Endodermal cell (in vitro differentiated cells): ENCODE measurements at places on chromosomes 1 and 21. TPM values are rescaled to one million over a fixed set of nuclear protein-coding genes. Genes with fewer than 3 reads are reported as not detected.
A peak's percentile ranks its signal among the peaks of the same experiment; 100 is the strongest.

- peak; percentile 55 for DNase-seq
Observed at GRCh38 chr1:164591858-164592257, 32.9 kb downstream of the PBX1 start.

- DNase-seq, result peak; percentile 92
Observed at GRCh38 chr1:156910309-156910782, 10.1 kb upstream of the LRRC71 start.

- DNase-seq, result no peak
Observed at GRCh38 chr1:26287033-26287711, 7.3 kb downstream of the SH3BGRL3 start.

DNA sequence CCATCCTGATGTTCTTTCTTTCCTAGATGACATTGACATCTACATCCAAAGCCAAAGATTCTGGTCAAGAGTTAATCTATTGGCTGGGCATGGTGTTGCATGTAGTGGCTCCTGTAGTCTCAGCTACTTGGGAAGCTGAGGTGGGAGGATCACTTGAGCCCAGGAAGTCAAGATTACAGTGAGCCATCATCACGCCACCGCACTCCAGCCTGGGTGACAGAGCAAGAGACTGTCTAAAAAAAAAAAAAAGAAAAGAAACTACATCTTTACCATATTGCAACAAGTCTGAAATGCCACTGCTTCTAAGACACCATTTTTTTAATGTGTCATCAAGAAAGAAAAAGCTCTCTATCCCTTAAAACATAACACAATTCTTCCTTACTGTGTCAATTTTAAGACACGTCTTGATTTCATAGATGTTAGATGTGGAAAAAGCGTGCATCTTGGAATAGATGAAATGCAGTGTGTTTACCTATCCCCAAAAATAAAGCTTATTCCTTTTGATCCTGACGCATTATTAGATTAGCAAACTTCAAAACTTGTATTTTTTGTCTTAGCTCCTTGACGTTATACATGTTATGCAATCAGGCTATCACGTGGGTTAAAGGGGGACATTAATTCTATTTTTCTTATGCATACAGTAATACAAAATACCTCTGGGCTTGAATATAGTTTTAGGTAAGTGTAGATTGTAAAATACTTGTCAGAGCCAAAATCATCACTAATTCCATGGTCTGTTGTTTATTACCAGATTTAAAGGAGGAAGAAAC, 46.3 kb downstream of the ELAPOR1 start:
- no peak for DNase-seq

- no peak for DNase-seq
Observed at GRCh38 chr21:21631961-21632360, 633.8 kb downstream of the NCAM2 start.

The OR2T2 gene
- not detected in 3 replicates for total RNA-seq

The CD164L2 gene
- total RNA-seq, result 1.4 and 1.8 TPM in 2 replicates
